ENCODE measurements at places on chromosomes 2 and 18.

- DNase-seq, result no peak
These were observed 7.4 kb upstream of the GPR75 start for GRCh38 chr2:53867169-53867568.

GRCh38 chr18:49697757-49698524 is 115.4 kb downstream of the ACAA2 start:
- DNase-seq, result no peak

GRCh38 chr2:232485348-232485756 is 2.3 kb downstream of the ECEL1 start:
- DNase-seq, result no peak

DNA sequence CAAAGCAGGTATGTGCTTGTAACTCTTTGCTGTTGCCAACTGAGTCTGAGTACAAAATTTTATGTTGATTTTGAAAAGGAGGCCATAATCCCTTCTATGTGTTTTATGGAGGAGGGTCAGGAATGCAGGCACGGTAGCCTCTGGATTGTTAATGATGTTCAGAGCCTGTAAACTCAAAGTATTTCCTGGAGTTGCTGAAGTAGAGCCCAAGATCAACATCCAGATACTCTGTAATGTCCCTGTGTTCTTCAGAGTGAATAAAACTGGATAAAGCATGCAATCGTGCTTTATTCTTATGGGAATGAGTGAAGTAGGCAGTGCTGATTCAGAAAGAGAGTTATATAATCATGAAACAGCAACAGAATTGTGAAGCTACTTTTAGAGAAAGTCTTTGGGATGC is 61.8 kb upstream of the CHRNA1 start:
- no peak for DNase-seq

- no peak for DNase-seq
These were observed 81.8 kb downstream of the INPP5D start for GRCh38 chr2:233141901-233142300.

All from stimulated activated CD4-positive, alpha-beta T cell treated with anti-CD3 and anti-CD28 coated beads, TNF-alpha, amount 100 ng/mL, for 4 hours (primary cell).